ENCODE measurements at places on chromosomes 12 and 14. TPM values are rescaled to one million over a fixed set of nuclear protein-coding genes. Genes with fewer than 3 reads are reported as not detected.

GRCh38 chr14:96894966-96895365, 97.8 kb downstream of the VRK1 start:
- no peak for DNase-seq

DNA sequence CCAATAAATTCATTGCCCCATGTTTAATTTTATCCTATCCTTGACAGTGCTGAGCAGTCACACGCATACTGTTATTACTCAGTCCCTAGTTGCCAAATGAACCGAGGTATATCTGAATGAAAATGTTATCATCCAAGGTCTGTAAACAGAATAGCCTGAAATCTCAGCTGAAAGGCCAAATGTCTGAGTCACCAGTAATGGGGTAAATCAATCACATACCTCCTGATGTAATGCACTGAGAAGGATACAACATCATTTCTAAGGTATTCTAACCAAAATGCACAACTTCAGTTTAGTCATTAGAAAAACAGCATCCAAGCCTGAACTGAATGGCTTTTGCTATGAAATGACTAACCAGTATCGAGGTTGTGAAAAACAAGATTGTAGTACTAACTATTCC, 228.6 kb downstream of the DPF3 start:
- peak; percentile 36 for DNase-seq

Gene CSRP2
- total RNA-seq: 11.7 TPM

Gene TCL1A
- not detected for total RNA-seq

Gene CPNE6
- total RNA-seq: not detected

Measured in Calu3 (cell line).